A549 treated with RU486 at 1 μM for 4 hours (cell line): ENCODE measurements at places on chromosomes 11 and 22. TPM values are rescaled to one million over a fixed set of nuclear protein-coding genes. Genes with fewer than 3 reads are reported as not detected.

GLYAT gene
- total RNA-seq: not detected in 5 replicates

PHETA2 gene
- not detected in 5 replicates for total RNA-seq

DERL3 gene
- 0.36 to 1.3 TPM (median 0.61 TPM) in 5 replicates for total RNA-seq

OR51B2 gene
- not detected in 5 replicates for total RNA-seq

LRRC56 gene
- total RNA-seq: 0.45 to 0.96 TPM (median 0.67 TPM) in 5 replicates

TTC28 gene
- total RNA-seq: 1.5 to 4.0 TPM (median 2.7 TPM) in 5 replicates

TRIM48 gene
- total RNA-seq: not detected in 5 replicates

PANX3 gene
- total RNA-seq: not detected in 5 replicates

CCDC188 gene
- total RNA-seq: not detected in 5 replicates

NRXN2 gene
- 0.08 to 0.34 TPM (median 0.30 TPM) in 4 of 5 replicates, not detected in the other for total RNA-seq

NEFH gene
- total RNA-seq: 0.07 to 0.10 TPM (median 0.08 TPM) in 4 of 5 replicates, not detected in the other
